ENCODE measurements at places on chromosomes 4 and X.

GRCh38 chr4:11700751-11701226, 272.1 kb upstream of the HS3ST1 start:
- peak; percentile 91 for DNase-seq

- peak; percentile 96 for DNase-seq
These were observed 131.7 kb upstream of the PCDH18 start for GRCh38 chr4:137664046-137664387.

DNA sequence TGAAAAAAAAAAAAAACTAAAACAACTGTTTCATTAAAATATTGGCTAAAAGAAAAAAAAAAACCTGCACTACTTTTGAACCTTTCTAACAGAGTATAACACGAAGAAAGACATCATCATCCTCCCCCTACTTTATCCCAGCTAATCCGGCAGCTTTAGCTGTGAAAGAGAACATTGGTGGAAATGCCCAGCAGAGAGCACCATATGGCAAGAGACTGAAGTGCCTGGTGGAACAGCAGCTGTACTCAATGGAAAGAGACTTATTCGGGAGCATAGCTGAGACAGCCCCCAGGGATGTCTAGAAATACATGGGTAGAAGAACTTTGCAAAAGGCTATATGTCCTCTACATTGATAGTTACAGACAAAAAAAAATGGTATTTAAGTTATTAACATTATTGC, 30.3 kb downstream of the STPG2 start:
- DNase-seq: peak; percentile 21

DNA sequence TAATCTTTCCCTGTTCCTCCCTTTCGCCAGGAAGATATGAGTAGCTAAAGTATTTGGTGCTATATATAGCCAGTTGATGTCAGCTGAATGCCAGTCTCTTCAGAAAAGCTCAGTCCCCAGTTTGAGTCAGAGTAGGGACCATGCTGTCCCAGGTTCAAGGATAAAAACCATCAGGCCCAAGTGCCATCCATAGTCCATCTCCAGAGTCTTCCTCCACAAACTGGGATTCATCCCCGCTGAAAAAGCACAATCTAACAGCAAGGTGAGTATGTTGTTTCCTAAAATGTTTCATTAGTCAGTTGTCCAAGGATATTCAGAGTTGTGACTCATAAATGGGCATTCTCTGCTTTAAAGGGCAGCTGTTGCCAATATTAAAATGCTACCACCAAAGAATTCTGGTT, at the start of gene MYOZ2:
Gene MYOZ2, plus strand, starts transcription at position 112 of the 401 bp plus-strand sequence. CDS start 694 bp downstream, outside the sequence.
- DNase-seq: peak; percentile 65

GRCh38 chrX:153299855-153300254, 21.7 kb downstream of the PNMA6F start:
- no peak for DNase-seq

- DNase-seq: no peak
These were observed at the start of gene ASB5 for GRCh38 chr4:176268963-176269362. Gene ASB5, minus strand, starts transcription at chr4:176269222. Its CDS starts 114 bp downstream, at chr4:176269108.

DNA sequence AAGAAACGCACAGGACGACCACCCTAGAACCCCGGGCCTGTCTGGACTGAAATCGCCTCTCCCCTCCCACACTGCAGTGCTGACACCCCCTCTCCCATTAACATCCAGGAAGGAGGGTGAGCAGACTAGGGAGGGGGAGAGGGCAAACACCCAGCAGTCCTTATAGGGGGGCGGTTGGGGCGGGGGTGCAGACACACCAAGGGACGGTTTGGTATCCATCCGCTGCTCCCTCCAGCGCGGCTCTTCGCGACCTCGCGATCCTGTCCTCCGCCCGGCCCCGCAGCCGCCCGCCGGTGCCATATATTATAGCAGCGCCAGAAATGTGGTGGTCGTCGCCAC, 411 bp upstream of the GPRASP1 start:
- peak; percentile 5 for DNase-seq

- no peak for DNase-seq
These were observed 268.9 kb downstream of the FBXW7 start for GRCh38 chr4:152266831-152267480.

DNA sequence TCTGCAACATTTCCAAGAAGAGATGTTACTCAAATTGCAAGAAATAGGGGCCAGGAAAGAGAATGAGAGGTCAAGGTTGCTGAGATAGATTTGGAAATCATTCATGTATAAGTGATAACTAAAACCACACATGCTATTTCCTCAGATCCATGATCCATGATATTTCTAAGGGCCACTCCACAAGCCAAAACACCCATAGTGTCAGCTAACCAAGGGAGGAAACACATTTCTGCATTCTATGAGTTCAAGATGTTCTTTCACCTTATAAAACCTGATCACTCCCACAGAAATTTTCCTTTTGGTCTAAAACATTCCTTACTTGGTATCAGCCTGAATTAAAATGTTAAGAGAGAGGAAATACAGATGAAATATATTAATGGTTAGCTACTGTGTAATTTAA, 47.2 kb downstream of the TBCK start:
- no peak for DNase-seq

- no peak for DNase-seq
These were observed 42.7 kb downstream of the UBA6 start for GRCh38 chr4:67658302-67658701.

GRCh38 chr4:105057370-105058105, 89.1 kb upstream of the TET2 start:
- DNase-seq: no peak

GRCh38 chrX:112867570-112867969, 26.9 kb upstream of the AMOT start:
- no peak for DNase-seq

GRCh38 chrX:1483843-1484637, 31.3 kb upstream of the ASMTL start:
- DNase-seq: no peak

GRCh38 chrX:6885396-6885795, 262.1 kb upstream of the STS start:
- DNase-seq: no peak

DNA sequence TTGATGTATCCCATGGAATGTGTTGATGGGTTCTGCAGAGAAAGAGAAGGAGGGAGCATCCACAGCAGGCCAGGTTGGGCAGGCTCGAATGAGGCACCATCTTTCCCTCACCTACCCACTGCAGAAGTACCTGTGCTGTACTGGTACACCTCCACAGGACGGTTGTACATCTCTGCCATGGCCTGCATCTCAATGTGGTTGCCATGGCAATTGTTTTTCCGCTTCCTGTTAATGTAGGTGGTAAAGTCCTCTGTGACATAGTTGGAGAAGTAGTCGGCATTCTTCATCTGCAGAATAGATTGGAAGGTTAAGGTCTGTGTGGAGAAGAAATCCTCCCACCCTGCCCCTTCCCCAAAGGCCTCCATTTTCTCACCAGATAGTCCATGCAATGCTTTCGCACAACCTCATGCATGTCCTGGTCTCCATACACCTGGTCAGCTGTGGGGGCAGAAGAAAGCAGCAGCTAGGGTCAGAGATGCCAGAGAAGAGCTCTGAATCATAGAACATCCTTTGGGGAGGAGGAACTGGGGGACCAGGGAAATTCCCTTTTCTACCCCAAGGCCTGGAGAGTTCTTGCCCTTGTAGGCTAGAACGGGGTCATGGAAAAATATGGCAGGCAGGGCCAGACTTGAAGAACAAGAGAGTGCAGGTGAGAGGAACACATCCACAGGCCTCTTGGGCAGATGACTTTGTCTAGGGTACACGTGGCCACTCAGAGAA, 15.9 kb upstream of the PIM2 start:
- no peak for DNase-seq

DNA sequence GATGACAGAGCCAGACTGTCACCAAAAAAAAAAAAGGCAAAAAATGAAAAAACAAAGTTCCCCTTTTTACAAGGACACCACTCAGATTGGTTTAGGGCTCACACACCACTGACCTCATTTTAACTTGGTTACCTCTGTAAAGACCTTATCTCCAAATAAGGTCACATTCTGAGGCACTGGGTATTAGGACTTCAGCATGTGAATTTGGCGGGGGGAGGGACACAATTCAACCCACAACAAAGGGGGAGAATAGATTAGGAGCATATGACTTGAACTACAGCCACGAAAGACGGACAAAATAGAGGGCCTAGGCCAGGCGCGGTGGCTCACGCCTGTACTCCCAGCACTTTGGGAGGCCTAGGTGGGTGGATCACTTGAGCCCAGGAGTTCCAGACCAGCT, 31.0 kb upstream of the ARAF start:
- DNase-seq: no peak

All from fibroblast of skin of back (primary cell).